ENCODE measurements at places on chromosomes 1 and 21.

- DNase-seq: no peak
Observed at GRCh38 chr1:40915581-40915980, 53.4 kb upstream of the CITED4 start.

- DNase-seq: no peak
Observed at GRCh38 chr1:2506901-2507565, 19.4 kb downstream of the PANK4 start.

DNA sequence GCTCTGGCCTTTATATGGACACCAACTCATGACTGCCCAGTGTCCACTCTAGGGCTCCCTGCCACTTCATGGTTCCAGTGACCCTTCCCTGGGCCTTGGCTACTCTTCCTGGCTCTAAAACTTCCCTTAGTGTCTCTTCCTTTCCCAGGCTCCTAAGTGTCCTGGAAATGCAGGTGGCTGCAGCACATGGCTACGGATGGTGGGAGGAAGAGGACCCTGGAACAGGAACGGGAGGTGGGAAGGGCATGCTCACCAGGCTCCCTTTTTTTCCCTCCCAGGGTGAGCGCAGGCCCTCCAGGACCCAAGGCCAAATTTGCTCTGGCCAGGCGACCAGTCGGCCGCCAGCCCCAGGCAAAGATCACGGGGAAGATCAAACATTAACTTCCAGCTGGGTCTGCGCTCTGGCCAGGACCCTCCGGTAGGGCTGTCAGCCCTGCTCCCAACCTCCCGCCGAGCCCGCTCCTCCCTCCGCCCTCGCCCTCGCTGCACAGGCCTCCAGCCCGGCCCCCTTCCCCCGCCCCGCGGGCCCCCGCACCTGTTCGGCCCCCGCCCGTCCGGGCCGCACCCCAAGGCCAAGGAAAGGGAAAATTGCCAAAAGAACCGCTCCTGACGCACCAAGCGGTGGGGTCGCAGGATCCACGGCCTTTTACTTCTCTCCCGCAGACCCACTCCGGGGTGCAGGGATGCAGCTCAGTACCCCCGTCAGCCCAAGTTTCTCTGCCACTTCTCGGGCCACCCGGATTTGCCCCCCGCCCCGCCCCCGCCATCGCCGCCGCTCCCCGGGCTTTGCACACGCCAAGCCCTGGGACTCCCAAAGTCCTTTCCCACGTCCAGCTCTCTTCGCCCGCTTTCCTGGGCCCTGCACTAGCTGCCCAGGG is 894 bp downstream of the TCEA3 start:
- no peak for DNase-seq

GRCh38 chr1:103576065-103576464 is 4.7 kb downstream of the AMY2B start:
- no peak for DNase-seq

DNA sequence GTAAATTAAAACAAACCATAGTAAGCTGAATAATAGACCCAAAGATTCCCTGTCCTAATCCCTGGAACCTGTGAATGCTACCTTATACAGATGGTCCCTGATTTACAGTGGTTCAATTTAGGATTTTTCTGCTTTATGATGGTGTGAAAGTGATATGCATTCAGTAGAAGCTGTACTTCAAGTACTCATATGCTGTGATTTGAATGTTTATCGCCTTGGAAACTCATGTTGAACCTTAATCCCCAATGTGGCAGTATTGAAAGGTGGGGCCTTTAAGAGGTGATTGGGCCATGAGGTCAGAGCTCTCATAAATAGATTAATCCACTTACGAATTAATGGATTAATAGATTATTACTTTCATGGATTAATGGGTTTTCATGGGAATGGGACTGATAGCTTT is 10.6 kb upstream of the RRP15 start:
- no peak for DNase-seq

Measured in esophagus squamous epithelium (tissue), 5 donors.